ENCODE measurements at places on chromosomes 5 and 9. TPM values are rescaled to one million over a fixed set of nuclear protein-coding genes. Genes with fewer than 3 reads are reported as not detected.

Gene GRXCR2
- not detected for total RNA-seq

Gene GRIN1
- not detected for total RNA-seq

Gene ABLIM3
- 91.3 TPM for total RNA-seq

Gene ISOC1
- total RNA-seq: 48.1 TPM

Gene RBM18
- total RNA-seq: 22.2 TPM
